ENCODE measurements at places on chromosomes 4 and X.

GRCh38 chr4:110869862-110870572, 247.1 kb upstream of the PITX2 start:
- DNase-seq: no peak

DNA sequence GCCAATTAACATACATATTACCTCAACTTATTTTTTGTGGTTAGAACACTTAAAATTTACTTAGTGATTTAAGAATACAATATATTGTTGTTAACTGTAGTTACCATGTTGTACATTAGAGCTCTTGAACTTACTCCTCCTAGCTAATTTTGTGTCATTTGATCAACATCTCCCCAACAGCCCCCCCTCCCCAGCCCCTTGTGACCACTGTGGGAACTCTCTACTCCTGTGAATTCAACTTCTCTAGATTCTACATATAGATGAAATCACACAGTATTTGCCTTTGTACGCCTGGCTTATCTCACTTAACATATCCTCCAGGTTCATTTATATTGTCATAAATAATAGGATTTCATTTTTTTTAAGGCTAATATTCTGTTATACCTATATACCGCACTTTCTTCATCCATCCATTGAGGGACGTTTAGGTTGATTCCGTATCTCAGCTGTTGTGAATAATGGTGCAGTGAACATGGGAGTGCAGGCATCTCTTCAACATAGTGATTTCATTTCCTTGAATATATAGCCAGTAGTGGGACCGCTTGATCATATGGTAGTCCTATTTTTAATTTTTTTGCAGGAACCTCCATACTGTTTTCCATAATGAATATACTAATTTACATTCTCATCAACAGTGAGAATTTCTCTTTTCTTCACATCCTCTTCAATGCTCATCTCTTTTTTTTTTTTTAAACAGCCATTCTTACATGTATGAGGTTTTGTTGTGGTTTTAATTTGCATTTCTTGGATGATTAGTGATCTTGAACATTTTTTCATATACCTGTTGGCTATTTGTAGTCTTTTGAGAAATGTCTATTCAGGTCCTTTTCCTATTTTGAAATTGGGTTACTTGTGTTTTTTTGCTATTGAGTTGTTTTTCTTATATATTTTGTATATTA, 66.8 kb downstream of the RAPGEF2 start:
- no peak for DNase-seq

DNA sequence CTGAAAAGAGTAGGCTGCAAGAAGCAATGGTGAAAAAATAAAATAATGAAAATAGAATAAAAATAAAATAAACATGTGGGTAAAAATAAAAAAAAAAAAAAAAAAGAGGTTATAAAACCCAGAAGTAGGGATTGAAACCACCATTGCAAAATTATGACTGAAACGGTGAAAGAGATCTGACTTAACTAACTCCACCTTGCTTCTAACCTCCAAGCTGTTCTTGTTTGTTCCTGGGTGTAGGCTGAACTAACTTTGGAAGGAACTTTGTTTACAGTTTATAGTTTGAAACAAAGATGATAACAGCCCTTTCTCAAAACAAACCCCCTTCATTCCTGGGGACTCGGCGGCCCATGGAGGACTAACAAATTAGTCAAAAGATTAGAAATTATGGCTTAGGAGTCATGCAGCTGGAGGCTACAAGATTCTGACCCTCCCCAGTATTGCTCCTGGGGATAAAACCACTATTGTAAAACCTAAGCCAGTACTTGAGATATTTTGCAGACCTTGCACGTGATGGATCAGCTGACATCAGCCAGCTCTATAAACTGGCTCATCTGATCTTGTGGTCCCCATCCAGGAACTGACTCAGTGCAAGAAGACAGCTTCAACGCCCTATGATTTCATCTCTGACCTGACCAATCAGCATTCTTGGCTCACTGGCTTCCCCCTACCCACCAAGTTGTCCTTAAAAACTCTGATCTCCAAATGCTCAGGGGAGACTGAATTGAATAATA, 30.4 kb downstream of the DDX60L start:
- no peak for DNase-seq

DNA sequence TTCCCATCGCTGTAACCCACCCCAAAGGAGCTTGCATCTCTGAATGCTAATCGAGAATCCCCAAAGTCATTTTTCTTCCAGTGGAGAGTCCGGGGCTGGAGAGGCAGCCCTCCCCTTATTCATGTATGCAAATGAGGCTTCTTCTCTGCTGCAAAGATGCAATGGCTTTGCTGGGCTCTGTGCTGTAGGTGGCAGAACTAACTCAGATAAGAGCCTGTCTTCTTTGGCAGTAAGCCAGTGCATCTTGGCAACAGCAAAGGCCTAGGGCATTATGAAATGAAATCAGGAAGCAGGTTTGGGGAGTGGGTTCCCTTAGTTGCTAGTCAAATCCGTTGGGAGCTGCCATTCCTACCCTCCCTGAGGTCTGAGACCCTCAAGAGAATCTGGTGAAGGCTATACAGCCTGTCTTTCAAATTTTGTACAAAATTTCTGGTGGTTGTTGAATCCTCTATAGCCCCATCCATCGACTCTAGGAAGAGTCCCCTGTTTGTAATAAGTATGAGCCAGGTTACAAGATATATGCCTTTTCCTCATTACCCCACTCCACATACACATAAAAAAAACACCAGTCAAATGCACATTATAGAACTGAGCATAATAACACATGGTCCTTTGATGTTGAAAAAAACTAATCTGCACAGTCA, 290.6 kb upstream of the TAPT1 start:
- no peak for DNase-seq

DNA sequence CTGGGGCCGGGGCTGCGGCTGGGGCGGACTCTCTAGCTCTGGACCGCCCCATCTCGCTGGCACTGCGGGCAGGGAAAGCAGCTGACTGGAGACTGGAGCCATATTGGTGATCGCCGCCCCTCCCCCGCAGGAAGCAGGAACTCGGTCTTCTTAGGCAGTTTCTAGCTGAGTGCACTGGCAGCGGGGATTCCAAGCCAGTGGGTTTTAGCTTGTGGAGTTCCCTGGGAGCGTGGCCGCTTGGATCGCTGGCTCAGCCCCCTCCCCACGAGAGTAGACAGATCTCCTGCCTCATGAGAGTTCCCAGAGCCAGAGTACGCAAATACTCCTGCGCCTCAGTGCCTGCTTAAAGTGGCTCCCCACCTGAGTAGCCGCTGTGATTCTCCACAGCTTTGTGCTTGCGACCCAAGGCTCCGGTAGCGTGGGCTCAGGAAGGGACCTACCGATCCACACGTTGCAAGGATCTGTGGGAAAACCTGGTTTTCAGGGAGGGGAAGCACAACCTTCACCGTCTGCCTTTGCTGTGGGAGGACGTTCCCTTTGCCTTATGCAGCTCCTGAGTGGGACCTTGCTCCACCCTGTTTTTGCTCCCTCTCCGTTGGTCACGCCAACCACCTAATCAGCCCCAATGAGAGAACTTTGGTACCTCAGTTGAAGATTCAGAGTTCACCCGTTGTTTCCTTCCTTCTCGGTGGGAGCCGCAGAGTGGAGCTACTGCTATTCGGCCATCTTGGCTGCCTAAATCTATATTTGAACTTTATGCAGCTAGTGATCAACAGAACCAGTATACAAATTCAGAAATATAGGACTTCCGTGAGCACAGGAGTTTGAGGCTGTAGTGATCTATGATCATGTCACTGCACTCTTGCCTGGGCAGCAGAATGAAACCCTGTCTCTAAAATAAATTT, 803.9 kb upstream of the PCDH10 start:
- DNase-seq: no peak

- no peak for DNase-seq
These were observed 76.4 kb downstream of the CBLL2 start for GRCh38 chrX:22349116-22349515.

DNA sequence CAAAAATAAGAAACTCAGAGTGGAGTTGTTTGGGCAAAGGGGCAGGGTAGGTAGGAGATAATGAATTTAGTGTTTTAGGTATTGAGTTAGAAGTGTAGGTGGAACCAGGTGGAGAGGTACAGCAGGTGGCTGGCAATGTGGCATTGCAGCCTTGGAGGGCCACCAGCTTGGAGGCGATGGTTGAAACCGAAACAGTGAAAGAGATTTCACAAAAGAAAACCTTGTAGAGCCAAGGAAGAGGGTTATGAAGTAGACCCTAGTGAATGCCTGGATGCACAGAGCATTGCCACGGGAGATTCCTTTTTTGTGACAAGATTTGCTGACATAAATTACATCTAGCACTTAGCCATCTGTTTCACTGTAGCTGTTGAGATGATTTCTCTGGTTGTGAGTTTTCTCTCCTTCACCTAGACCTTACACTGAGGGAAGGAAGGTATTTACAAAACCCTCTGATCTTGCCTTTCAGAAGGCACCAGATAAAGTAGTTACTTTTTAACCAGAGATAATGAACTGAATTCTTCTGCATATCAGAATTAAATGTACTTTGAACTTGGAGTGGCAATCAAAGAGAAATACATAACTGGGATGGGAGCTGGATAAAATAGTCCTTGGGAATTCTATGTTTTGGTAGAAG, 104.1 kb upstream of the CASK start:
- DNase-seq: no peak

DNA sequence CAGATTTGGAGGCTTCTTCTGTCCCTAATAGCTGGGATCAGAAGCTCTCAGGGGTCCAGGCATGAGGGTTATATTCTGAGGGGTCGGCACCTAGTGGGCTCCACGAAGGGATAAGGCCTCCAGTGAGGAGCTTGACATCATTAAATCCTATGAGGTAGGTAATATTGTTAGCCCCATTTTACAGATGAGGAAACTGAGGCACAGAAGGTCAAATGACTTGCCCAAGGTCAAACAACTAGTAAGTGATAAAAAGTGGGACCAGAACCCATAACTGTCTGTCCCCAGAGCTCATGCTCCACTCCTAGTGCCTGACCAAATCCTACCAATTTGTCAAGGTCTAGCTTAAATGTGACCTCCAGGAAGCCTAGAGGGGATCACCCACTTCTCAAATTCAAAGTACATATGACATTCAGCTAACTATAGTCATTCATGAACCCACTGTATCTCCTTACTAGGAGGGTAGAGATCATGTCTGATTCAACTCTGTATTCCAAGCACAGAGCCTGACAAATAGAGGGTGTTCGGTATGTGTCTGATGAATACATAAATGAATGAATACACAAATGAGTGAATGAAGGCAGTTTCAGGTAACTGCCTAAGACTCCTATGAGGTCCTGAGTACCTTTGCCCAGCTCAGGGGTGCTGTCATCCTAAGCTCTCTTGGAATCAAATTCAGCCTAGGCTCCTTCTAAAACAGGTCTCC, 43.3 kb downstream of the SMC1A start:
- no peak for DNase-seq
